ENCODE measurements at places on chromosomes 7 and 10.

GRCh38 chr10:127193125-127193524, 3.3 kb downstream of the INSYN2A start:
- no peak for DNase-seq

GRCh38 chr7:132568962-132569361, 7.3 kb downstream of the PLXNA4 start:
- DNase-seq: no peak

- DNase-seq: no peak
Observed at GRCh38 chr7:27154901-27155815, 1.3 kb downstream of the HOXA7 start.

DNA sequence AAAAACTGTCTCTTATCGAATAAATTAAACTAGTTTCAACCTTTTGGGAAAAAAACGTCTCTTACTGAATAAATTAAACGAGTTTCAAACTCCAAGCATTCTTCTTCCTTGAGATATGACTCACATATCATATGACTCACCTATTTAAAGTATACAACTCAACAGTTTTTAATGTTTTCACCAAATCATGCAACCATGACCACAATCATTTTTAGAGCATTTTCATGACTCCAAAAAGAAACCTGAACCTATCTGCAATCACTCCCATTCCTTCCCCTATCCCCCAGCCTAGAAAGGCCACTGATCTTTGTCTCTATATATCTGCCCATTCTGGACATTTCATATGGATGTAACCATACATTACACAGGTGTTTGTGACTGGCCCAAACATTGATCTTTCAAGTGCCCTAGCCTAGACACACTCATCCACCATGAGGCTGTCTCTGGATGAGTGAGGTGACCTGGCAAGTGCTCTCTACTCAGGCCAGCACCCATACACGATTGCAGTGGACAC, 115.3 kb downstream of the PIP4K2A start:
- DNase-seq: no peak
